Stimulated activated CD4-positive, alpha-beta T cell treated with anti-CD3 and anti-CD28 coated beads, Interleukin-15, amount 100 ng/mL, for 48 hours (primary cell): ENCODE measurements at places on chromosomes 12 and 14.

DNA sequence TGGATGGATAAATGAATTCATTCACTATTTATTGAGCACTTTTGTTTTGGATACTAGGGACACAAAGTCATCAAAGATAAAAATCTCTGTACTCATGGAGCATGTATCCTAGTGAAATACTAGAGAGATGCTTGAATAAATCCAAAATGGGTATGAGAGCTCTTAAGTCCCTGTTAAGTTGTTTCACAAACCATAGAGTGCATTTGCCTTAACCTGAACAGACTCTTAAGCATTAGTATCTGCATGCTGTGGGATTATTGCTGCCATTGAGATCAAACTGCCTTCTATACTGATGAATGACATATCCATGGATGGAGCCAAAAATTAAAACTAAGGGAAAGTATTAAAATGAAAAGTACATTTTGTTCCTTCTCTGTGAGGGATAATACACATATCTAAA is 206.5 kb upstream of the KRR1 start:
- no peak for DNase-seq

DNA sequence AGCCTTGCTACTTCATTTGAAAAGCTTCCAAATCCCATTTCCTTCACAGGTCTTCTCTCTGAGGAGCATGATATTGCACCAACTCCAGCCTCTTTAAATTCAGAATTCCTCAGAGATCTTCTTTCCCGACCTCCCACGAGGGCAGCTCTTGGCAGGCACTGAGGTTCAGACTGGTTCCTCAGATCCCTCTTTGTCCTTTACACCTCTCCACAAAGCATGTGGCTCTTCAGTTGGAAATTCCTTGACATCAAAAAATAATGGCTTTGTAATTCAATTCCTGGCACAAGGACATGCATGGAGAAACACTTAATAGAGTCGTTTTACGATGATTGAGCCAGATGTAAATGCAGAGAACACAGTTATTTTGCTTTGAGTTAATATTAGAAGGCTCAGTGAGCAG is 63.2 kb upstream of the TMX1 start:
- DNase-seq: no peak

GRCh38 chr12:53993162-53994008 is 6.6 kb upstream of the HOXC9 start:
- no peak for DNase-seq

DNA sequence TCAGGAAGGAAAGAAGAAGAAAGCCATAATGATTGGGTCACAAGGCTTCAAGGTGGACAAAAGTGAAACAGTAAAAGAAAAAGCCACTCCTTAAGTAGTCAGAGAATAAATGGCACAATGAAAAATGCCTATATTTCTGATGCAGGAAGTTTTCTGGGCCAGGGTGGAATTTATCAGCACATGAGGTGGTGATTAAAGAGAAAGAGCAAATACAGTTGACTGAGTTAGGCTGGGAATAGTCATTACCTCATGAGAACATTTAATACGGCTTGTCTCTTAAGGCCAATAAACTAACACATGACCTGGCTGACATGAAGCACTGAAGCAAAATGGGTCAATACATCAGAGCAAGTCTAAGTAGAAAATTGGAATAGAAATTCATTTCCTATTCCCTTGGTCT is 499.7 kb downstream of the TMTC2 start:
- no peak for DNase-seq

DNA sequence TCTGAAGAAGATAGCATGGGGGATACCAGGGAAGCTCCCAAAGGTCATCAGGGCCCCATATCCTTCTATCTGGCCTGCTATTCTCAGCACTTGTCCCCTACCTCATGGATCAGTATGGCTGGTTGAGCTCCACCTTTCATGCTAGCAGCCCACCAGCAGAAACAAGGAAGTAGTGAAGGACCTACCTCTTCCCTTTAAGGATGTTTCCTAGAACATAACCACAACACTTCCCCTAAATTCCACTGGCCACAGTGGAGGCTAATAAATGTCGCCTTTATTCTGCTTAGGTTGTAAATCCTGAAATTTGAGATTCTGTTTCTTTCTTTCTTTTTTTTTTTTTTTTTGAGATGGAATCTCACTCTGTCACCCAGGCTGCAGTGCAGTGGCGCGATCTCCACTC is 128.6 kb upstream of the PARP11 start:
- no peak for DNase-seq

DNA sequence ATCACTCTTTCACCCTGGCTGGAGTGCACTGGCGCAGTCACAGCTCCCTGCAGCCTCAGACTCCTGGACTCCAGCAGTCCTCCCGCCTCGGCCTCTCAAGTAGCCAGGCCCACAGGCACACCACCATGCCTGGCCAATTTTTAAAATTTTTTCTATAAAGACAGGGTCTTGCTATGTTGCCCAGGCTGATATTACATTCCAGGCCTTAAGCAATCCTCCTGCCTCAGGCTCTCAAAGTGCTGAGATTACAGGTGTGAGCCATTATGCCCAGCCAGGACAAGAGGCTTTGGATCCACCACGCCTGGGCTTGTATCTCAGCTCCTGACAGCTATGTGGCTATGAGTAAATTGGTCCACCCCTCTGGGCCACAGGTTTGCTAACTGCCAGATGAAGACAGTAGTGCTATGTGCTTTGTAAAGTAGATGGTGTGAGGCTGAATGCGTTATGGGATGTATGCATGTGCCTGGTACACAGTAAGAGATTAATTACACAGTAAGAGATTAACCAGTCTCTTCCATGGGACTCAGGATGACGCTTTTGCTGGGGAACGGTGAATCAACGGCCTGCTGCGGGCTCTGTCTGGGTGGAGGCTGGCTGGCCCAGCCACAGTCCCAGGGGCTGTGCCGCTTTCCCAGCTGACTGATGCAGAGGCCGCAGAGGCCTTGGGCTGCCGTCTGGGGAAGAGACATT is 53.3 kb upstream of the NCOR2 start:
- no peak for DNase-seq

- DNase-seq: no peak
These were observed 3.1 kb downstream of the MYH7 start for GRCh38 chr14:23432102-23432925.

DNA sequence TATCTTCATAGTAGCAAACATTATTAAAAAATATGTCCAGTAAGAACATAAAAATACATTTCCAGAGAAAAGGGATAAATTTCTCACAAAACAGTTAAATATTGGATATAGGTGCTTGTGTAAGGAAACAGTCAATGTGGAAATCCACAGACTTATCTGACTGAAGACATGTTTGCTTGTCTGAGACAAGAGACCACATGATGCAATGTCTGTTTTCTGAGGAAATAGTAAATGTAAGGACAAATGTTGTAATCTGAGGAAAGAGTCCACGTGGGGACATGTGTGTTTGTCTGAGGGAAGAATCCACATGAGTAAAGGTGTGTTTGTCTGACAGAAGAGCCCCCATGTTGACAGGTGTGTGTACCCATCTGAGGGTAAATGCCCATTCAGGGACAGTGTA is 1093.2 kb downstream of the TMEM121 start:
- no peak for DNase-seq

- no peak for DNase-seq
These were observed 56.1 kb upstream of the TCL1A start for GRCh38 chr14:95769976-95770375.

- no peak for DNase-seq
These were observed 12.5 kb upstream of the RCOR1 start for GRCh38 chr14:102579696-102580549.

- DNase-seq: no peak
These were observed 8.2 kb downstream of the FAM234B start for GRCh38 chr12:13052421-13052820.

DNA sequence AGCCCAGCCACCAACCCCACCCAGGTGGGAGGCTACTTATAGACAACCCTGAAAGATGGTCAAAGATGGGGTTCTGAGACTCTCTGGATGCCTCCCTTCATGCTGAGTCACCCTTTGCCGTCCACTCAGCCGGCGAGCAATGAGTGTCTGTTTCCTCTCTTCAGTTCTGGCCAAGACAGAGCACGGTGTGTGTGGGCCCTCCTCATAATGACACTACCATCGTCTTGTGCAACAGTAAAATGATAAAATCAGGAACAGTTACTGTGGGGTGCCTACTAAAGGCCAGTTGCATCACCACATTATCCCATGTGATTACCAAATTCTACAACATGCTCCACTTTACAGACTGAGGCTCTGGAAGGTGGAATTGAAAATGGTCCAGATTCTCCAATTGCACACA is 7.0 kb upstream of the BDKRB1 start:
- no peak for DNase-seq

- DNase-seq: no peak
These were observed 102.5 kb downstream of the BEGAIN start for GRCh38 chr14:100484531-100485267.

DNA sequence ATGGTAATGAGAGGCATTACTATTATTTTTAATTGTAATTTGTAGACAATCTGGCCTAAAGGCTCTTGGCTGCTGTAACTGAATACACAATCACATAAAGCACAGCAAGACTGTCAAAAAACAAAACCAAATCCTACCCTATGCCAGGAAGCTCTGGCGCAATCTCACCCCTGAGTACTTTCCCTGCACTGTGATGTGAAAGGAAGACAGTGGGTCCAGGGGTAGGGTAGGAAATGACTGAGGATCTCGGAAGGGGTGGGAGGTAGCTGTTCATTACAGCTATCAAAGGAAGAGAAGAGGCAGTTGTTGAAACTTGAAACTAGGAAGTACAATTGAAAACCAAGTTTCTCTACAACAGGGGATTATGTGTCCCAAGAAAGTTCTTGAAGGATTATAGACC is 202.8 kb downstream of the ANO2 start:
- no peak for DNase-seq

DNA sequence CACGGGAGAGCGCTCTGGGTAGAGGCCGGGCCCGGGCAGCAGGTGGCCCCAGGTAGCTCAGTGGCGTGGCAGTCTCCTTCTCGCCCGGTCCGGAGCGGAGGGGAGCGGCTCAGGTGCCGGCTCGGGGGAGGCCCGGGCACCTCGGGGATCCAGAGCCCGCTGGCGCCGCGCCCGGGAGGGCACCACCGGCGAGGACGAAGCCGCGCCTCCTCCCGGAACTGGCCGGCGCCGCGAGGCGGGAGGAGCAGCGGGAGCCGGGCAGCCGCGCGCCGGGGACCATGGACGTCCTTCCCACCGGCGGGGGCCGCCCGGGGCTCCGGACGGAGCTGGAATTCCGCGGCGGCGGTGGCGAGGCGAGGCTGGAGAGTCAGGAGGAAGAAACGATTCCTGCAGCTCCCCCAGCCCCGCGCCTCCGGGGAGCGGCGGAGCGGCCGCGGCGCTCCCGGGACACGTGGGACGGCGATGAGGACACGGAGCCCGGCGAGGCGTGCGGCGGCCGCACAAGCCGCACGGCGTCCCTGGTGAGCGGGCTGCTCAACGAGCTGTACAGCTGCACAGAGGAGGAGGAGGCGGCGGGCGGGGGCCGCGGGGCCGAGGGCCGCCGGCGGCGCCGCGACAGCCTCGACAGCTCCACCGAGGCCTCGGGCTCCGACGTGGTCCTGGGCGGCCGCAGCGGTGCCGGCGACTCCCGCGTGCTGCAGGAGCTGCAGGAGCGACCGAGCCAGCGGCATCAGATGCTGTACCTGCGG is 21.5 kb upstream of the GNS start:
- no peak for DNase-seq

DNA sequence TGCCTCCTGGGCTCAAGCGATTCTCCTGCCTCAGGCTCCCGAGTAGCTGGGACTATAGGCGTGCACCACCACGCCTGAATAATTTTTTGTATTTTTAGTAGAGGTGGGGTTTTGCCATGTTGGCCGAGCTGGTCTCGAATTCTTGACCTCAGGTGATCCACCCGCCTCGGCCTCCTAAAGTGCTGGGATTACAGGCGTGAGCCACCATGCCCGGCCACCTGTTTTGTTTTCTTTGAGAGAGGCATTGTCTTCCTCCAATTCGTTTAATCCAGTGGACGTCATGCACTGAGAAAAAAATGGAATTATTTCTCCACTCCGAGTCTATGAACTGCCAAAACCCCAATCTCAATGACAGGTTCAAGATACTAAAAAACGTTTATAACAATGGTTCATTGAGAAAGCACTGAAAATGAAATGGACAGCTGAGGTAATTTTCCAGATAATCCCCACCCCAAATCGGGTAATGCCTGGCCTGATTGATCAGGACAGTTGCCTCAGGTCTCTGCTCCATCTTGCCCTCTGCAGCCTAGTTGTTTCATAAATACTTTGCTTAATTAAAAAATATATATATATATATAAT is 132.7 kb upstream of the PARP11 start:
- no peak for DNase-seq

- no peak for DNase-seq
These were observed 216.8 kb downstream of the TTC8 start for GRCh38 chr14:89041257-89041582.

DNA sequence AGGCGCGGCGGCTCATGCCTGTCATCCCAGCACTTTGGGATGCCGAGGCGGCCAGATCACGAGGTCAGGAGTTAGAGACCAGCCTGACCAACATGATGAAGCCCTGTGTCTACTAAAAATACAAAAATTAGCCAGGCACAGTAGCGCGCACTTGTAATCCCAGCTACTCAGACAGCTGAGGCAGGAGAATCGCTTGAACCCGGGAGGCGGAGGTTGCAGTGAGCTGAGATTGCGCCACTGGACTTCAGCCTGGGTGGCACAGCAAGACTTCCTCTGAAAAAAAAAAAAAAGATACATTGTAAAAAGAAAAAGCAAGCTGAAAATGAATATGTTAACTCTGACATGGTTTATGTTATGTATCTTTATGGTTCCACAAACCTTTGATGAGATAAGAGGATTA is 33.6 kb downstream of the RPGRIP1 start:
- DNase-seq: no peak

- no peak for DNase-seq
These were observed 67.5 kb downstream of the DNAH10 start for GRCh38 chr12:123829561-123829960.

DNA sequence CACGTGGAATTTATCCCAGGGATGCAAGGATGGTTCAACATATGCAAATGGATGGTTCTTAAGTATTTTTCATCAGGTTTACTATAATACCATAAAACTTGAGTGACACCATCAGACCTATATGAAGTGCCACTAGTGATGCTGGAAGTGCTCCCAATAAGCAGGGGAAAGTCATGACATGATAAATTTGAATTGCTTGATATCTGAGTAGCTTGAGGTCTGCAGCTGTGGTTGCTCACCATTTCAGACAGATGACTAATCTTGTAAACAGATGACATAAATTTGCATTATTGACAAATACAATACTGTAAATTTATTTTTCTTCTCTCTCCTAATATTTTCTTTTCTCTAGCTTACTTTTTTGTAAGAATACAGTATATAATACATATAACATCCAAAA is 13.7 kb upstream of the PRPF39 start:
- no peak for DNase-seq

DNA sequence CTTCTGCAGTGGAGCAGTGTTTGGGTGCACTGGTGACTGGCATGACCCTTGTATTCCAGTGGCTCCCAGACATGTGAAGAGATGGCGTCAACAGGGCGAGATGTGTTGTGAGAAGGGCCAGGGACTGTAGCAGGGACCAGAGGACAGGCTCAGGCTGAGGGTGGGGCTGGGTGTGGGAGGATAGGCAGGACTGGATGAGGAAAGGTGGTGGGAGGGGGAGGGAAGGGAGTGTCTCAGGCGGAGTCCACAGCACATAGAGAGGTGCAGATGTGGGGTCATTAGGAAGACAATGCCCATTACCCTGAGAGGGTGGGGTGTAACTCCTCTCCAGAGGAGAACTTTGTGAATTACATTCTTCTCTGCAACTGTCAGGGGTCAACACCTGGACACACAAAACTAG is 78.5 kb downstream of the DICER1 start:
- DNase-seq: no peak
